ENCODE measurements at places on chromosomes 16 and 17.

- DNase-seq = no peak
Observed at GRCh38 chr17:73067075-73067474, 25.4 kb downstream of the SLC39A11 start.

DNA sequence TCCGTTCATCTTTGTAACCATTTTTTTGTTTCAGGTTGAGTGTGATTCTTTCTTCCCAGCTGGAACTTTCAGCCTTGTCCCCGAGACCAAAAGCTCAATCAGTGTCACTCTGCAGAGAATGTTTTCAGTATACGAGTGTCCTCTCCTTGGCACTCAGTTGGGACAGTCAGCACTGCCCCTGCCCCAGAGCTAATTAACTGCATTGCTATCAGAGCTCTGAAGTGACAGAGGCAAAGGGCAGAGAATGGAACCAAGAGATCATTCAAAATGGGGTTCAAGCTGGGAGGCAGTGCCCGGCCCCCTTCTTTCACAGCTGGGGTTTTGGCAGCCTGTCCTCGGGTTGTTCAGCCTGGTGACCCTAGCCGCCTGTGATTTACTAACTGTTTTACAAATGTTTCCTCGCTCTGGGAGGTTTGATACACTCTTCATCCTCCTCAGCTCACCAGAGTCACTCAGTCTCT lies 195.9 kb upstream of the TBX2 start:
- DNase-seq = no peak

DNA sequence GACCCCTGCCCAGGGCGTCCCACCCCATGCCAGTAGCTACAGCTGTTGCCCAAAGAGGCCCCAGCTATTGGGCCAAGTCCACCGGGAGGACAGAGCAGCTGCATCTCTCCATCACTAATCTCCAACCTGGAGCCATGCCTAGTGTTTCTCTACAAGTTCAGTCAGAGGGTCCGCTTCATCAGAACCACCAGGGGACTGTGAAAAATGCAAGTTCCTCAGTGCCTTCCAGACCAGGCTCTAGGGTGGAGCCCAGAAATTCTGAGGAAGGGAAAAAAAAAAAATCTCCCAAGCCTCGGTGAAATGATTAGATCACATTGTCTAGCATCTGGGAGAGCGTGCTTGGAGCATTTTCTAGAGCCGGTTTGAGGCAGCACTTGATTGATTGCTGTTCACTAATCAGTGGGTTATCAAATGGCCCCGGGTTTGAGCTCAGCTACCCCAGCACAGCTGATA lies 22.4 kb upstream of the HERPUD1 start:
- DNase-seq = no peak

DNA sequence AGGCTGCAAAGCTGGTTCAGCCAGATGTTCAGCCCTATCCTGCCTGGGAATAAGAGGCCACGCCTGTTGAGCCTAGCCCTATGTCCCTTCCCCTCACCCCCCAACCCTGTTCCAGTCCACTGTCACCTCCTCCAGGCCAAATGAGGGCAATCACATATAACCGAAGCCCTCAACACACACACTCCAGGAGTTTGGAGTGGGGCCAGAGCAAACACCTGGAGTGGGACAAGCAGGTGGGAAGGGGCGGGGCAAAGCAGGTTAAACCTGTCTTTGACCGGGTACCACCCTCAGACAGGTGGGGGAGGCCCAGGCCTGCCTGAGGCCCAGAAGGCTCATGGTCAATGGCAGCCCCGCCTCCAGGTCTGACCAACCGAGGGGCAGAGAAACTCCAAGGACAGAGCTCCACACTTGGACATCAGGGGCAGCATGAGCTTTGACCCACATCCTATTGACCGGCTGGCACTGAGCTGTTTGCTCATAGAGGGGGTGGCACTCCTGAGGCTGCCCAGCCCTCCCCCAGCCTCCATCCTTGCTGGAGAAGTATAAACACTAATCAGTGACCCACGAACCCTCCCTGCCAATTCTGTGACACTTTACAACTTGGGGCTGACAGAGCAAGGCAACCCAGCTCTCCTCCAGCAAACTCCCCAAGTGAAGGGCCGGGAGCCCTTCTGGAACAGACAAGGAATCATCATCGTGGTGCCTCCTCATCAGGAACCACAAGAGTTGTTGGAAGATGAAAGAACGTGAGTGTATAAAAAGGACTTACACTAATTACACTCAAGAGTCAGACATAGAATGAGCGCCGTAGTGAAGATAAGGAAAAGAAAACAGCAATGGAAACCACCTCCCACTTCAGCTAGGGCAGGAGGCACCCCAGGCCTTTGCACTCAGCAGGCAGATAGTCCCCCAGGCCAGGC lies 1.5 kb downstream of the ESRP2 start:
- DNase-seq = peak; percentile 98

DNA sequence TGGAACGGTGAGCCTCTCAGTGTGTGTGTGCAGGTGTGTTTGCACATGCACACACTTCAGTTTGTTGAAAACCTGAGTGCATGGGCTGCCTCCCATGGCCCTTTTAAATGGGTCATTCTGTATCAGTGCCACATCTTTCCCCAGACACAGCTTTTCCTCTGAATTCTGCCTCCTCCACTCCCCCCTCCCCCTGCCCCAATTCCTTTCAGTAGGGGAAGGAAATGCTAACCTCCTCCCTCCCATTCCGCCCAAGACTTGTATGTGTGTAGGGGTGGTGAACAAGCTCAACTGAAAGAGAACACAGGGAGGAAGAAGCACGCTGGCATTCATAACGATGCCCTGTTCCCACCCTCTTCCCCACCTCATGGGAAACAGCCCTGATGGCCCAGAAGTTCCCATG lies 34.3 kb downstream of the C17orf75 start:
- DNase-seq = no peak

DNA sequence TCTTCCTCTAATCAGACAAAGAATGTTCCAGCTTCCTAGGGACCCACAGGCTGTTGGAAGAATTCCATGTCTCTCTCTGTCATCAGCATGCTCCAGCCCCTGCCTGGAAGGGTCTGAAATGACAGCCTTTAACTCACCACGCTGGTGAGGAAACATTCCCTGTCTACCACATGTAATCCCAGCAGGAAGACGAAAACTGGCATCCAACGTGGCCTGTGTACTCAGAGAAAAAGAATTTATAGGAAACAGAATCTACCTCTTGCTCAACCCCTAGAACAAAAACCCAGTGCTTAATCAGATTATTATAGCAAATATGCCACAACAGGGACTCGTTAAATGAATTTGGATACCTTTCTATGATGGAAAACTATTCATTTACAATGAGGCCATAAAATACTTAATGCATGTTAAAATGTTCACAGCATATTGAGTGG lies 147.3 kb upstream of the FOXF1 start:
- DNase-seq = no peak

GRCh38 chr16:11386791-11387546 lies 41.7 kb downstream of the RMI2 start:
- DNase-seq = no peak

DNA sequence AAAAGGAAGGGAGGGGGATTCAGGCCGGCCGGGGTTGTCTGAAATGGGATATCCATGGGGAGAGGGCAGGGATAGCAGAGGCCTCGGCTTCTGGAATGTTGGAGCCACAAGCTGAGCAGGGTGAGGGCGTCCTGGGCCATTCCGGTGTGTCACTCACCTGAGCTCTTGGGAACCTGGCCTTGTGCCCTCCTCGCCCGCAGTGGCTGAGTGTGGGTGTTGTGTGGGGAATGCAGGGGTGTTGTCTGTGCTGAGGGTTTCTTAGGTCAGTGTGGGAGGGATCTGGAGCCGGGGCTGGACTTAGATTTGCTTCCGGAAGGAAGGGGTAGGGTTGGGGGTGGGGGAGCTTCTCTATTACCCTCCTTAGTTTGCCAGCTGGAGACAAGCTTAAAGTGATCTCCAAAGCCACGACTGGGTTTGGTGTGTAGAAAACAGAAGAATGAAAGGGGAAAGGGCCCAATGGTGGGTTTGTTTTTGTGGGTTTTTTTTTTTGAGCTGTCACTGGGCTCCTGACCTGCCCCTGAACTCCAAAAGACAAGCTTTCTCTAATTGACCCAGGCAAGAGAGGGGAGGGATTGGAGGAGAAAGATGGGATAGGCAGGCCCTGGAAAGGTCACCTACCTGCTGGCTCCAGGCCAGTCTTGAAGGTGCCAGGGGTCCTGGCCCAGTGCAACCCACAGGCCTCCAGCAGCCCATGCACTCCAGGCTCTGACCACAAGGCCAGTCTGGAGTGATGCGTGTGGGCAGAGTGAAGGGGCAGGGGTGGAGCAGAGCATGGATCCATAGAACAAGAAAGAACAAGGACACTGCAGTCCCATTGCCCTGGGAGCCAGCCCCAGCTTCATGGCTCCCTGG lies at the start of gene SULT1A2:
Gene SULT1A2, minus strand, starts transcription at position 211 of the 852 bp plus-strand sequence. CDS start 1,120 bp downstream, outside the sequence.
- no peak for DNase-seq

GRCh38 chr16:79309606-79310005 lies 290.9 kb downstream of the MAF start:
- DNase-seq = no peak

DNA sequence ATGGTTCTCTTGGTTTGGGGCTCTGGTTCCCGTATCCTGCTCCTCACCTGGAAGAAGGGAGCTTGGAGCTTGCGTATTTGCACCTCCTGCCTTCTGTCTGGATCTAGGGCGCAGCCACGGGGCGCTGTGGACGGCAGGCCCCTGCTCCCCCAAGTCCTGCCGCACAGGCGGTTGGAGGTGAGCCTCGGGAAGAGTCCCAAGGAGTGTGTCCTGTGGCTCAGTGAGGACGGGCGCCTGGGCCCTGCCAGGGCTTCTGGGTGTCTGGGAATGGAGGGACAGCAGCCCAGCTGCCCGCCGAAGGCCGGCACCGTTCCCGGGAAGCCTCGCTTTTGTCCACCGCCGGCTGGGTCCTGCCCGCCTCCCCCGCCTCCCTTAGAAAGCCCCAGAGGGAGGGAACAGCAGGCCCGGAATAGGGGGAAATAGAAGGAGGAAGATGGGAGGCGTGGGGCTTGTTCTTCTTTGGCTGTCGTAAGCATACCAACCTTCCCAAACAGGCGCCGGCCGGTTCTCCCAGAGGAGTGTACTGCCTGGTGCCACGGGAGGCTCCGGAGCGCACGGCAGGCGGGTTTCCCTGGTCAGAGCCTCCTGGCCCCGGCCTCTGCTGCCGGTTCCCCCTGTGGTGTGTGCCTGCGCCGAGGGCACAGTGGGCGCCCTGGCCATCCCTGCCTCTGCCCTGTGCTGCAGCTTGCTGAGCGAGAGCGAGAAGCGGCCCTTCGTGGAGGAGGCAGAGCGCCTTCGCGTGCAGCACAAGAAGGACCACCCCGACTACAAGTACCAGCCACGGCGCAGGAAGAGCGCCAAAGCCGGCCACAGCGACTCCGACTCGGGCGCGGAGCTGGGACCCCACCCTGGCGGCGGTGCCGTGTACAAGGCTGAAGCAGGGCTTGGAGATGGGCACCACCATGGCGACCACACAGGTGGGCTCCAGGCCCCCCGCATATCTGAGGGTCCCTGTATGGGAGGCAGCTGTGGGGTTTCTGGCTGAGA lies 1.8 kb downstream of the SOX8 start:
- DNase-seq = no peak

- DNase-seq = no peak
Observed at GRCh38 chr16:74716355-74716754, 15.7 kb upstream of the MLKL start.

DNA sequence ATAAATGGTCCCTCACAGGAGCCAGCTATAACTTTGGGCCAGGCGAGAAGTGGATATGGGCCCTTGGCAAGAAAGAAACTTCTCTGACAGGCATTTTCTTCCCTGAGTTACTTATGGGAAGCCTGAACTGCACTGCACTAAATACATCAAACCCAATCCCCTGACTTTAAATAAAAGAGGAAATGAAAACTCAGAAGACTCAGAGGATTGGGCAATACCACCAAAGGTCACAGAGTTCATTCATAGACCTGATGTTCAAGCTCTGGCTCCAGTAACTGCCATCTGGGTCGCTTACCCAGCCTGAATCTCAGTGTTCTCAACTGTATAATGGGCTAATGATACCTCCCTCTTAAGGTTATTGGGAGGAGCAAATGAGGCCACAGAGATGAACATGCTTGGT lies 815 bp downstream of the KRT35 start:
- DNase-seq = no peak

DNA sequence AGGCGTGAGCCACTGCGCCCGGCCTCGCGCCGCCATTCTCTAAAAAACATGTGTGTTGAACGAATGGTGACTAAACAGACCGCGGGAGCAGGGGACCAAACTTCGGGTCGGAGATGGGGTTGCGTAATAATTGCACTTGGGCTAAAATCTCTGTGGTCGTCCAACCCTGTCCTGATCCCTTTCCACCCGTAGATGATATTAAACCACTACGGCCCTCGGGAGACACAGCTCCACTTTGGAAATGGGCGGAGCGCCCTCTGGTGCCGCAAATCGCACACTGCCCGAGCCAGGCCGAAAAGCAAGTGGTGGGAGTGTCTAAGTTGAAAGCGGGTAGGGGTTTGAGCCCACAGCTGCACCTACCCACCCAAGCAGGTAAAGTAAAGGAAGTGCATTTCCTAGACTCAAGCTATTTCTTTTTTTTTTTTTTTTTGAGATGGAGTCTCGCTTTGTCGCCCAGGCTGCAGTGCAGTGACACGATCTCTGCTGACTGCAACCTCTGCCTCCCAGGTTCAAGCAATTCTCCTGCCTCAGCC lies 17.0 kb downstream of the CAVIN1 start:
- DNase-seq = no peak

DNA sequence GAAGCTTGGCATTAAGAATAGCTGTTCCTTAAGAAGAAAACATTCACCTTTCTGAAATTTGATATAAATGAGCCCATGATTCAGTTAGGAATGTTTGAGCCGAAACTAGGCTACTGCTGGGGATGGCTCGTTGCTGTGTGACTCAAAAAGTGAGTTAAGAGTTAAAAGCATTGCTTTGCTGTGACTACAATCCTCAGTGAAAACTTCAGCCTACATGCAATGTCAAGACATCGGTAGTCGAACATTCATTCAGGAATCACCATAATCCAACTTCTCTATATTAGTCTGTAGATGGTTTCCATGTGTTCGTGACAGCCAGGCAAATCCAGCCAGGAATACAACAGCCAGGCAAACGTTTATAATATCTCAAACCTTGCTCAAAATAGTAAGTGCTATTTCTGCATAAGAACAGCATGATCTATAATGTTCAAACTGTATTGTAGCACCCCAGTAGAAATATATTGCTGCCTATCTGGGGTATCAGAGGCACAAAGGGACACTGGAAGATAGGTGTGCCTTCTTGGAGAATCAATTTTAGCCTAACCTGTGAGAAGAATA lies 1225.1 kb downstream of the CDH8 start:
- DNase-seq = no peak

- DNase-seq = no peak
Observed at GRCh38 chr17:79681628-79682261, 49.0 kb upstream of the ENPP7 start.

GRCh38 chr17:80006339-80006720 lies 29.3 kb downstream of the TBC1D16 start:
- DNase-seq = no peak

DNA sequence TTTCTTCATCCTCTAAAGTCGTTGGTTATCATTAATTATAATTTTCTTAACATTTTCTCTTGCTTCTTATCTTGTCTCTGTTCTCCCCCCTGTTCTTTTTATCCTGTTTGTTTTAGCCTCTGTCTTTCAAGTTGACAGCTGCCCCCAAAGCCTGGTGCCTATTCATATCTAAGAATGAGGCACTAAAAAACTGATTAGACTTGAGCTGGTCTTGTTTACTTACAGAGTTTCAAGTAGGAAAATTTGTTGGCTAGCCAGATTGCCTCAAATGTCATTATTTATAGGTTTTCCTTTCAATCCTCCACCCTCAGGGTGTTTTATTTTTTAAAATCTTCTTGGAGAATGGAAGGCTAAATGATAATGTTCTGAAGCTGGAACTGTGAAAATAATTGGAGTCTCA lies 236.0 kb downstream of the UTP18 start:
- no peak for DNase-seq
